ENCODE measurements at places on chromosomes 5 and 9. TPM values are rescaled to one million over a fixed set of nuclear protein-coding genes. Genes with fewer than 3 reads are reported as not detected.

C5orf46 gene
- not detected for polyA plus RNA-seq

GABRA6 gene
- 0.48 TPM for polyA plus RNA-seq

PRUNE2 gene
- polyA plus RNA-seq = 49.3 TPM

NR5A1 gene
- polyA plus RNA-seq = 0.08 TPM

FCN2 gene
- polyA plus RNA-seq = not detected

SLC25A48 gene
- polyA plus RNA-seq = 50.2 TPM

RHOBTB3 gene
- 44.2 TPM for polyA plus RNA-seq

ADAMTS12 gene
- polyA plus RNA-seq = 8.7 TPM

OBP2B gene
- not detected for polyA plus RNA-seq

PDE6A gene
- polyA plus RNA-seq = 0.24 TPM

SNX24 gene
- 28.9 TPM for polyA plus RNA-seq

All from spinal cord (tissue), 10 donors.